COR-L47 (cell line): ENCODE measurements at places on chromosomes 6 and 20.
A peak's percentile ranks its signal among the peaks of the same experiment; 100 is the strongest.

DNA sequence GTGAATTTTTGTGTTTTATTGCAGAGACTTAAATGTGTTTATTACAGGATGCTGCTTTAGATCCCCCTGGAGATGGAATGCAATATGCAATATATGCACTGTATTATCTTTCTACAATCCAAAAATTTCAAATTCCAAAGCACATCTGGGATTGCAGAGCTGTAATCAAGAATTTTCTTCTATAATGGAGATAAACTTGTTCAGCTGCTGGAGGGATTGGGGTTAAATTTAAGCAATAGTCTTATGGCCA lies 66.4 kb downstream of the MKKS start:
- no peak for DNase-seq

DNA sequence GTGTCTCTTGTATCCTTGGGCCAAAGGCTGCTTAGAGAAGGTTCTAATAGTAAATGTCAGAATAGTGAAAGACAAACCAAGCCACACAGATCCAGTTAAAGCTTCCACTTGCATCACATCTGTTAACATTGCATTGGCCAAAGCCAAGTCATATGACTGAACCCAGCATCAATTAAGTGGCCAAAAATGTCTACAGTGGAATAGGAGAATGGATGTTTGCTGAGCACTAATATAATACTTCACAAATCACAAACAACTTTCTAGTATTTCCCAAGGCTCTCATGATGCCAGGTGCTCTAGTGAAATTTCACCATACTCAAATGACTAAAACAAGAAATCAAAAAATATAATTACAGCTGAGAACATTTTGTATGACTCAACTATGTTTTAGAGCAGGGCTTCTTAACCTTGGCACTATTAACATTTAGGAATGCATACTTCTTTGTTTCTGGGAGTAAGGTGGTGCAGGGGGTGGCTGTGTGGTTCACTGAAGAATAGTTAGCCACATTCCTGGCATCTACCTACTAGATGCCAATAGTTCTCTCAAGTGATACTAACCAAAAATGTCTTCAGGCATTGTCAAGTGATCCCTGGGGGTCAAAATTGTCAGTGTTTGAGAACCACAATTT lies 148.0 kb upstream of the SPTLC3 start:
- no peak for DNase-seq

DNA sequence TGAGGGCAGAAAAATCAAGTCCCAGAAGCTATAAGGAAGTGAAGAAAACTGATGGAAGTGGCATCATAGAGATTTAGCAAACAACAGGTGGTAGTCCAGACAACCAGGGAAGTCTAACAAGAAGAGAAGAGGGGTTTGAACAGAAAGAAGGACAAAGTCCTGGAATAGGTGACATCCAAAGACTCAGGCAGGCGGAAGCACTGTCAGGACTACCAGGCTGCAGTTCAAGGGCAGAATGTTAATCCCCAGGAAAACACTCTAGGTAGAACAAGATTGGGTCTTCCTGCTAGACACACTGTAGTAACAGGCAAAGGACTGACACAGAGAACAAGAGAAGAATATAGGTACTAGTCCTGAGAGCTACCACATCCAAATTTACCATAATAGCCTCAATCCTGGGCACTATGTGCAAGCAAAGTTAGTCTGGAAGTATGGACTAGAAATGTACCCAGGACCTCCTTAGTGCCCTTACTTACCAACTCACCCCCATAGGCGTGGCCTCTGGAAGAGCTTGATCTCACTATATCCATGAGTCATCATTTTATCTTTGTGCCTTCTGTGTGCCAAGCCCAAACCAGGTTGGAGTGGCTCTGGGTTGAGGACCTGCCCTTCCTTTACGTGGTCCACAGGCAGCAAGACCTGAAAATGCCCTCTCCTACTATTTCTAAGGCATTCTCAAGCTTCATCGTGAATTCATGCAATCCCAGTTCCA lies 2.2 kb upstream of the EPB41L2 start:
- DNase-seq: no peak

DNA sequence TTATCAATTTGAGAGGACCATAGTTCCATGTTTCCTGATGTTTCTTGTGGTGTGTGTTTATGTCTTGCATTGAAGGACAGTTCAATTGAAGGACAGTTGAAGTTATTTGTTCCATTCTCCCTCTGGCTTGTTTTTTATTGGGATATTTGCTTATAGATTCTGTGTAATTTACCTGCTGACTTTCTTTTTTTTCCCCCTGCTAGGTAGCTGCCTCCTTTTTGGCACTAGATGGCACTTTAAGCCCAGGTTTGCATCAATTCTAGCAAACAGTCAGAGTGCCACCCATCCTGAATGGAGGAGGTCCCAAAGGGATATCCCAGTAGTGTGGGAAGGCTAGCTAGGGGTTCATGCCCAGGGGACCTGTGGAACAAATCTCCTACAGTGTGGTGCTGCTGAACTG lies 78.1 kb downstream of the CFAP61 start:
- peak; percentile 45 for DNase-seq

DNA sequence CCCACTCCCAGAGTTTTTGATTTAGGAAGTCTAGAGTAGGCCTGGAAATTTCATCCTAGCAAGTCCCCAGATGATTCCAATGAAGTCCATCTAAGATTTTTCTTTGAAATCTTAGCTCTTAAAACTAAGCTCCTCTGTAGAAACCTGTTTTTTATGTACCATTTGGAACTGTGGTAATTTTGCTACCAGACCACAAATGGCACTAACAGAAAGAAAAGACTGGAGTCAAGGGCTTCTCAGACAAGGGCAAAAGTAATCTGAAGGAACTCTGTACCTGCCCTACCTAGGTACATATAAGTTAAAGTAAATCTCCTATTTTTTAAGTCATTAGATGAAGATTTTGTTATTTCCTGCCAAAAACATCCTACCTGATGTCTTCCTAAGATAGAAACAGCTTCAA lies 155.0 kb upstream of the HTR1E start:
- DNase-seq: no peak

DNA sequence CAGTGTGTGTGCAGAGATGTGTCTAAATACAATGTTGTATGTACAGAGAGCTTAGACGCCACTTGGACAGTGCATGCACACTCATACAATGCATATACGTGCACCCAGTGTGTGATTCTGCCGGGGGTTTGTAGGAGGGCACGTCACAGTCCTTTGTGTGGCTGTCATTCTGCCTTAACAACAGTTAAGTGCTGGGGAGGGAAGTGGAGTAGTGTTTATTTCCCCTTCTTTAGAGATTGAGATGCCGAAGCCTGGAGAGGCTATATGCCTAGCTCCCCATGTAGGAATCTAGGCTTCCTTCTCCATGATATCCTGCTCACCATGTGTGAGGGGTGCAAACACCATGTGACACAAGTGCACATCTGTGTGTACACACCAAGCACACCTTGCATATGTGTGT lies 38.2 kb downstream of the MDFI start:
- DNase-seq: no peak

DNA sequence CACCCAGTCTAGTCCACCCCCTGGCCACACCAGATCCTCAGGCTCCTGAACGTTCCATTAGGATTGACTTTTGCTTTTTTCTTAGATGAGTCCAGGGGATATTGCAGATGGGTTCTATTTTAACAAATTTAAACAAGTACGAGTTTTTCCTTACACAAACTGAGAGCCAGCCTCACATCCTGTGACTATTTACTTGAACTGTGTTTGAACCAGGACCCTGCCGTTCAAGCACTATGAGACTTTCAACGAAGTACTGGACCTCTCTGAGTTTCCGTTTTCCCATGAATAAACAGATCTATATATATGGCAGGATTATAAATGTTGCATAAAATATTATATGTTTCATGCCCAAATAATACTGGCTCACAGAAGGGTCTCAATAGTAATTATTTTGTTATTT lies 1.4 kb upstream of the METTL24 start:
- DNase-seq: no peak

DNA sequence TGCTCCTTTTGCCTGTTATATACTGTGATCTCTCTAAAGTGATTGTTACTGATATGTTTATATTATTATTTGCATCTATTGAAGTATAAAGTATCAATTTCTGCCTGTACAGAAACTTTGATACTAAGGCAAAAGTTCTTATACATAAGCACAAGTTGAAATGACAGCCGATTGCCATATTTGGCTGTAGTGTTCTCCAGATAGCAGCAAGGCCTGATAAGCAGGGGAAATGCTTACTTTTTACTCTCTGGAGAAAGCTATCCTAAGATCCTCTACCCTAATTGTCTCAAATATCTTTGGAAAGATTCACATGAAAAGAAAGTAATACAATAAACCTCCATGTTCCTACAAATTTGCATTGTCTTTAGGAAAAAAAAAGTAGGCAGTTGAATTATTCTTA lies 31.4 kb downstream of the SENP6 start:
- DNase-seq: no peak

DNA sequence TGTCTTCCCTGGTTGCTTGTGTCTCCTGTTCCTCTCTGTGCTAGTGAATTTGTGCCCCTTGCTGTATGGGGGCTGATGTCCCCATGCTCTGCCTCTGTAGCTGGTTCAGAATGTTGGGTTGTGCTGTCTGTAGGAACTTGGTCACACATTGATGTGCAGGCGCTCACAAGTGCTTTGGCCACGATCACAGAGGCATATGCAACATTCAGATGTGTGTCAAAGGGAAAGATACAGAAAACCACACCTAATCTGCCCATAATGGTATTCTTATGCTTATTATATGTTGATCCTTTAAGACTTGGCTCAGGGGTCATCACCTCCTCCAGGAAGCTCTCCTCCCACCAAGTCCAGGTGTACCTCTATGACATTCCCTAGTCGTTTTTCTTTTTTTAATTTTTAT lies 17.1 kb upstream of the DHX35 start:
- DNase-seq: no peak

GRCh38 chr6:118725944-118726343 lies 74.6 kb upstream of the CEP85L start:
- DNase-seq: no peak

DNA sequence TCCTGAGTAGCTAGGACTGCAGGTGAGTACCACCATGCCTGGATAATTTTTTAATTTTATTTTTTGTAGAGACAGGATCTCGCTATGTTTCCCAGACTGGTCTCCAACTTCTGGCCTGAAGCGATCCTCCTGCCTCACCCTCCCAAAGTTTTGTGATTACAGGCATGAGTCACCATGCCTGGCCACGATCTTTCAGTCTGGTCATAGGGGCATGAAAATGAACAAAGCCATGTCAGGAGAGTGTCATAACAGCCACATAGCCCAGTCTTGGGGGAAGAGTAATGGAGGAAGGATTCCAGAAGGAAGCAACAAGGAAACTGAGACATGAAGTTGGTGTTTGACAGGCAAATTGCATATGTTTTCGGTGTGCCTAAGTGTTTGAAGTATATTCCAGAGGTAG lies 17.0 kb upstream of the SNX3 start:
- no peak for DNase-seq

GRCh38 chr20:1144401-1145172 lies 26.2 kb downstream of the PSMF1 start:
- DNase-seq: no peak

GRCh38 chr6:116783852-116784251 lies 18.3 kb upstream of the FAM162B start:
- no peak for DNase-seq

DNA sequence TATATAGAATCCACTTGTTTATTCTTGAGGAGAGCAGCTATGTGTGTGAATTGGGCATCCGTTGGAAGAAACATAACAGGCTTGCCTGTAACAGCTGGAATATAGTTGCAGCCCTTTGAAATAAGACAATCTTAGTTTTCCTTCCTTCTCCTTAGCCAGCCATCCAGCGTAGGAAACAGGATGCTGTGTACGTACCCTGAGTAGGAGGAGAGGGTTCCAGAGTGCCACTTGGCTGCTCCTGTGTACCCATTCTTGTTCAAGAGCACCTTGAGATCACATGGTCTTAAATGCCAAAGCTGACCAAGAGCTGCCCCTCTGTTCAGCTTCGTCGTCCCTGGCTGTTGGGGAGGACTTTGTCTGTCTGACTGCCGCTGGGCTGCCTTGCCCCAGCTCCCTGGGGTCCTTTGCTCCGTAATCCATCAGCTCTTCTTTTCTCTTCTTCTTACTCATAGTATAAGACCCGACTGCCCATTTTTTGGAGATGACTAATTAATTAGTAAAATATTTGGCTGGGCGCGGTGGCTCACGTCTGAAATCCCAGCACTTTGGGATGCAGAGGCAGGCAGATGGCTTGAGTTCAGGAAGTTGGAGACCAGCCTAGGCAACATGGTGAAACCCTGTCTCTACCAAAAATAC lies 49.0 kb downstream of the RREB1 start:
- no peak for DNase-seq

- DNase-seq: no peak
Observed at GRCh38 chr6:6826095-6826901, 237.8 kb downstream of the LY86 start.

GRCh38 chr20:49165611-49166010 lies 22.5 kb downstream of the STAU1 start:
- no peak for DNase-seq

GRCh38 chr6:81169166-81169565 lies 583.3 kb downstream of the TENT5A start:
- DNase-seq: no peak

- no peak for DNase-seq
Observed at GRCh38 chr6:119443993-119444641, 94.6 kb upstream of the MAN1A1 start.

DNA sequence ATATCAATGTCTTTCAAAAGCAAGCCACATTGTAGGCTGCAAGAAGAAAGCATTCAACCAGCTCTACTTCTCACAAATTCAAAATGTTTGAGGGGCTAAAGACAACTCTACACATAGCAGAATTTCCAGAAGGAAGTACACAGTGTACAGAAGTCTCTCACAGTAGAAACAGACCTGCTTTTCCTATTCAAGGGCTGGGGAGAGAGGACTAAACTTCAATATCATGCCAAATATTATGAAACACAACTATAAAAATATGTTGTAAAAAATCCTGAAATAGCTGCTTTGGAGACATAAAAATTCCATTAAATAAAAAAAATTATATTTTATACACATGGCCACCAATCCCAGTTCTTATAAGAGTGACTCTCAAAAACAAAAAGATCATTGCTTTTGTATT lies 70.8 kb upstream of the IPCEF1 start:
- DNase-seq: no peak

GRCh38 chr6:18392346-18392877 lies 5.3 kb downstream of the RNF144B start:
- no peak for DNase-seq

DNA sequence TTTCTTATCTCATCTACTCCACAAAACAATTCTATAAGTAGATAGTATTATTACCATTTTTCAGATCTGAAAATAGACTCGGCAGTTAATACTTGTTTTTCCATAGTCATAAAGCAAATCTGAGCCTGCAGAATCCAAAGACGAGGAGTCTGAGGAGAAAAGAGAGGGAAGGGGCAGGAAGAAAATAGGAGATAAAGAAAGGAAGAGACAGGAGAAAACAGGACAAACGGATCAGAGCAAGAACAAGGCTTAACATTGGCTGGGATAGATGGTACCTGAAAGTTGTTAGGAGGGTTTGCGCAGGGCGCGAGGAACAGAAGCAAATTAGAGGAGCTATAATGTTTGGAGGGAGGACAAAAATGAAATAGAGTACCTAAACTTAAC lies 639 bp upstream of the PPIL1 start:
- no peak for DNase-seq

- no peak for DNase-seq
Observed at GRCh38 chr6:10838794-10839333, 525 bp upstream of the MAK start.
